ENCODE measurements at places on chromosomes 2 and 18. TPM values are rescaled to one million over a fixed set of nuclear protein-coding genes. Genes with fewer than 3 reads are reported as not detected.

GRCh38 chr2:8656160-8656641 is 25.7 kb upstream of the ID2 start:
- H3K4me3 ChIP-seq, result no peak overlapping the region
- H3K36me3 ChIP-seq, result no peaks in the 10 kb centered on the region
- H3K27me3 ChIP-seq, result peaks cover 16% of the 10 kb centered on the region
- DNase-seq, result no peak

GRCh38 chr18:77551055-77551454 is 301.4 kb downstream of the GALR1 start:
- H3K4me1 ChIP-seq, result no peaks in the 10 kb centered on the region
- no peaks in the 10 kb centered on the region for H3K36me3 ChIP-seq
- DNase-seq, result no peak
- no peak overlapping the region for H3K4me3 ChIP-seq
- H3K27me3 ChIP-seq, result peaks cover 10% of the 10 kb centered on the region

DNA sequence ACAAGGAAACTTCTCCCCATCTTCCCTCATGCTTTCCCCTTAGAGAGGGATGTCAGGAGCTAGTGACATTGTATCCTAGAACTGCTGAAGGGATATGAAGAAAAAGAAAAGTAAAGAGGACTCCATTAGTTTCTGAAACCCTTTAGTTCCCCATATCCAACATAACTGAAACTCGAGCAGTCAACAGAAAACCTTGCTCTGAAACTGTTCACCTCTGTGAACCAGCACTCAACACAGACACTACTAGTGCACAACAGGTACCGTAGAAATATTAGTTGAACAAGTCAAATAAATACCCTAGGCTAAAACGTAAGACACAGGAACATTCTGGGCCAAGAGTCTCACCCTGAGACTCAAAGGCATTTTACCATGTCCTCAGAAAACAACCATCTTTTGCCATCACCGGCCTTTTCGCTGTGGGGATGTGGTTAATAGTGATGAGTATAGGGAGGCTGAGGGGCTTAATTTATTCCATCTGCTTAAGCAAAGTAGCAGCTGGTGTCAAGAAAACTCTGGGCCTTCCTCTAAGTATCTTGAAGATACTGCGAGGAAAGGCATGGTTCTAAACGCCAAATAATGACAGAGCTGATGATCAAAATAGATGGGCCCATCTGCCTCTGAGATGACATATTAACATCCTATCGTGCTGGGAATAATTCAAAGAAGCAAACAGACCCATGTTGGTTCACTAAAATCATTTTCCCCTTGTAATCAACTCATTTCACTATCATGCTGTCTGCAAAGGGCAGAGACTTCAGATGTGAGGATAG is 156.8 kb downstream of the STK39 start:
- H3K4me3 ChIP-seq, result no peak overlapping the region
- DNase-seq, result no peak
- H3K27me3 ChIP-seq, result no peaks in the 10 kb centered on the region
- H3K27ac ChIP-seq, result no peak overlapping the region
- H3K36me3 ChIP-seq, result no peaks in the 10 kb centered on the region

DNA sequence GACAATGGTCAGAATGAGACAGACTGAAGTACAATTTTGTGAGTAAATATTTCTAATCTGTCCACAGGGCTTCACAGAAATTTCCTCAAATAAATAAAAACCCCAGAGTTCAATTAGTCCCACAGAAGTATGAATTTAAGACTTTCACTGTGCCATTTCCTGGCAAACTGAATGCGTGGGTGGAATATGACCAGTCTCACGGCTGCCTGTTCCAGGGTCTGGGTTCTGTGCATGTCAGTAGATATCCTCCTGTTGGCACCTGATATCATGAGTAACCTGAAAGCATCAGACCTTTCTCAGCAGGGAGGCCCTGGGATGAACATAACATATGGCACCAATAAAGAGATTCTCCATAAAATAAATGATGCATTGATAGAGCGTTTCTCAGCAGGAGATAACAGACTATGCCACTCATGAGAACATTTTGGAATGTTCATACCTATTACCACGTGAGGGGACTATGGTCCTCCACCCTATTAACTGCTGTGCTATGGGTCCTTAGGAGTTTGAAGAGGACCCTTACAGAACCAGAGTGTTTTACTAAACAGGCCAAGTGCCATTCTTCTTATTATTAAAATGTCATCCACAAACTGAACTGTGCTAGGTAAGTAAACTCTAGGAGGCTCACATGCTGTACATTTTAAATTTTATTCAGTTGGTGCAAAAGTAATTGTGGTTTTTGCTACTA is 10.6 kb upstream of the MALL start:
- H3K4me1 ChIP-seq, result peaks cover 7% of the 10 kb centered on the region
- no peak overlapping the region for H3K4me3 ChIP-seq
- no peak for DNase-seq
- H3K27ac ChIP-seq, result no peak overlapping the region
- no peaks in the 10 kb centered on the region for H3K27me3 ChIP-seq

DNA sequence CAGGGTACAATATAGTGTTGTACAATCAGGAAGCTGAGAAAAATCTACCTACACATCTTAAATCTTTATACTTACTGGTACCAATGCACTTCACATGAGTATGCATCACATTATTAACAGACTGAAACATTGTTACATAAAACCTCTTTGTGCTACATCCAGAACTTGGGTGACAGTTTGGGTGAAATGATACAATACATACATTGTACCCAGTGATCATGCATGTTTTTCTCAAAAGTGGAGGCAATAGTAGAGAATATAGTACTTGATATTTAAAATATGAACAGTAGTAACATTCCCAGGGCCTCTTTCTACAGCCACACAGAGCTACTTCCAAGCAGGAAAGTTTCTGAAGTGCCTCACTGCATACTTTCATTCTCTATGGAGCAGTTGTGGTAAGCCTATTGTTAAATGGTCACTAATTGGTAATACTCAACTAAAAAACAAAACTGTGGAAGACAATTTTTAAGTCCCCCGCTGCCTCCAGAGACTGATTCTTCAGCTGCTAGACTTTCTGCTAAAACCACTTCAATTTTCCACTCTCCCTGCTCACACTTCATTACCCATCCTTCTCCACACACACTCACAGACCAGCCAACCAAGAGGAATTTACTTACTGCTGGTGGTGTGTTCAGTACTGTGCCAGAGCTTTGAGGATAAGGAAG is 22.9 kb upstream of the GRB14 start:
- H3K27me3 ChIP-seq, result no peaks in the 10 kb centered on the region
- no peak overlapping the region for H3K27ac ChIP-seq
- H3K4me1 ChIP-seq, result no peaks in the 10 kb centered on the region
- no peaks in the 10 kb centered on the region for H3K36me3 ChIP-seq

- H3K4me3 ChIP-seq, result no peak overlapping the region
- no peaks in the 10 kb centered on the region for H3K4me1 ChIP-seq
- DNase-seq, result no peak
- no peaks in the 10 kb centered on the region for H3K27me3 ChIP-seq
- no peaks in the 10 kb centered on the region for H3K36me3 ChIP-seq
- H3K27ac ChIP-seq, result no peak overlapping the region
These were observed 865.1 kb upstream of the VRK2 start for GRCh38 chr2:57181315-57182038.

GRCh38 chr18:7572822-7573221 is 5.7 kb downstream of the PTPRM start:
- H3K4me1 ChIP-seq, result peaks cover 10% of the 10 kb centered on the region
- H3K36me3 ChIP-seq, result peaks cover 3% of the 10 kb centered on the region
- DNase-seq, result peak; percentile 12
- peaks cover 44% of the 10 kb centered on the region for H3K27me3 ChIP-seq
- peak overlapping the region; percentile 90 for H3K27ac ChIP-seq

GRCh38 chr2:113113807-113114206 is 13.6 kb upstream of the IL1RN start:
- no peaks in the 10 kb centered on the region for H3K27me3 ChIP-seq
- H3K27ac ChIP-seq, result no peak overlapping the region
- no peak for DNase-seq
- no peaks in the 10 kb centered on the region for H3K36me3 ChIP-seq
- no peak overlapping the region for H3K4me3 ChIP-seq

- no peak for DNase-seq
- no peaks in the 10 kb centered on the region for H3K4me1 ChIP-seq
- H3K27ac ChIP-seq, result no peak overlapping the region
- no peak overlapping the region for H3K4me3 ChIP-seq
- H3K27me3 ChIP-seq, result no peaks in the 10 kb centered on the region
These were observed 713.1 kb downstream of the DCDC2C start for GRCh38 chr2:4416431-4416830.

DNA sequence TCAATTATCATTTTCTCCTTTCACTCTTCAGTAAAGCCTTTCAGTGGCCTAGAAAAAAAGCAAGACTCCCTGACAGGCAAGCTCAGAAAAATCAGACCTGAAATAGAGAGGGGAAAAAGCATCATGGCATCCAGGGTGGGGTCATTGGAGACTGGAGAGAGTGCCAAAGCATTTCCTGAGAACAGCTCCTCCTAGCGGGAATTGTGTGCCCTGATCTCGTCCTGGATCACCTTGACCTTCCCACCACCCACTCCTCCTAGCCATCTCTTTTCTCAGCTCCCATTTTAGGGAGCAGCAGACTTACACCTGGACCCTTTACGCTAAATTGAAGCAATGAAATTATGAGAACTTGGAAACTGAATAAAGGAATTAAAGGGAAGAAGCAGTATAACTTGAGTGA is 176.6 kb downstream of the VWC2L start:
- no peaks in the 10 kb centered on the region for H3K27me3 ChIP-seq
- no peak for DNase-seq
- H3K36me3 ChIP-seq, result no peaks in the 10 kb centered on the region
- H3K4me1 ChIP-seq, result no peaks in the 10 kb centered on the region
- no peak overlapping the region for H3K4me3 ChIP-seq
- no peak overlapping the region for H3K27ac ChIP-seq

- no peak overlapping the region for H3K4me3 ChIP-seq
- H3K4me1 ChIP-seq, result no peaks in the 10 kb centered on the region
- no peaks in the 10 kb centered on the region for H3K36me3 ChIP-seq
- H3K27ac ChIP-seq, result no peak overlapping the region
- H3K27me3 ChIP-seq, result no peaks in the 10 kb centered on the region
- no peak for DNase-seq
These were observed 130.3 kb upstream of the FAM98A start for GRCh38 chr2:33729353-33729752.

DNA sequence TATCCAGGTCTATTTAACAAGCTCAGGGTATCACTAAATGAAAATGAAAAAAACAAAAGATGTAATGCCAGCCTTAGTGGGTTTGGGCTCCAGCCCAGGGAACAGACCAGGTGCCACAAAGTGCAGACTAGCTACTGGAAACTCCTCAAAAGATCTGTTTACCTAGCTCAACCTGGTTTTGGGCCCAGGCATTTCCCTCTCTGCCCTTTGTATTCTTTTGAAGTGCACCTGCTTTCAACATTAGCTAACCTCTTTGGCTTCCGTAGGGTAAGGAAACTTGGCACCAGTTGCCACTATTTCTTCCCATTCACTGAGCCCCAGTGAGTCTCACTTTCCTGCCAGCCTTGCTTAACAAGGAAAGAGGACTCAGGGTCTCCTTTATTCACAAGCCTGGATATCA is 123.6 kb upstream of the CDCA7 start:
- H3K4me1 ChIP-seq, result peaks cover 5% of the 10 kb centered on the region
- H3K36me3 ChIP-seq, result no peaks in the 10 kb centered on the region
- no peak overlapping the region for H3K4me3 ChIP-seq
- DNase-seq, result no peak
- H3K27ac ChIP-seq, result no peak overlapping the region

Gene ABCG8
- total RNA-seq, result not detected

Gene SCYGR4
- total RNA-seq, result not detected

Gene REG3G
- not detected for total RNA-seq
